ENCODE measurements at places on chromosomes 12 and 14.

GRCh38 chr14:51924600-51924999 lies 64.2 kb downstream of the GNG2 start:
- no peak for DNase-seq

- no peak for DNase-seq
Measured at GRCh38 chr14:31207287-31207754, 272 bp downstream of the HECTD1 start.

DNA sequence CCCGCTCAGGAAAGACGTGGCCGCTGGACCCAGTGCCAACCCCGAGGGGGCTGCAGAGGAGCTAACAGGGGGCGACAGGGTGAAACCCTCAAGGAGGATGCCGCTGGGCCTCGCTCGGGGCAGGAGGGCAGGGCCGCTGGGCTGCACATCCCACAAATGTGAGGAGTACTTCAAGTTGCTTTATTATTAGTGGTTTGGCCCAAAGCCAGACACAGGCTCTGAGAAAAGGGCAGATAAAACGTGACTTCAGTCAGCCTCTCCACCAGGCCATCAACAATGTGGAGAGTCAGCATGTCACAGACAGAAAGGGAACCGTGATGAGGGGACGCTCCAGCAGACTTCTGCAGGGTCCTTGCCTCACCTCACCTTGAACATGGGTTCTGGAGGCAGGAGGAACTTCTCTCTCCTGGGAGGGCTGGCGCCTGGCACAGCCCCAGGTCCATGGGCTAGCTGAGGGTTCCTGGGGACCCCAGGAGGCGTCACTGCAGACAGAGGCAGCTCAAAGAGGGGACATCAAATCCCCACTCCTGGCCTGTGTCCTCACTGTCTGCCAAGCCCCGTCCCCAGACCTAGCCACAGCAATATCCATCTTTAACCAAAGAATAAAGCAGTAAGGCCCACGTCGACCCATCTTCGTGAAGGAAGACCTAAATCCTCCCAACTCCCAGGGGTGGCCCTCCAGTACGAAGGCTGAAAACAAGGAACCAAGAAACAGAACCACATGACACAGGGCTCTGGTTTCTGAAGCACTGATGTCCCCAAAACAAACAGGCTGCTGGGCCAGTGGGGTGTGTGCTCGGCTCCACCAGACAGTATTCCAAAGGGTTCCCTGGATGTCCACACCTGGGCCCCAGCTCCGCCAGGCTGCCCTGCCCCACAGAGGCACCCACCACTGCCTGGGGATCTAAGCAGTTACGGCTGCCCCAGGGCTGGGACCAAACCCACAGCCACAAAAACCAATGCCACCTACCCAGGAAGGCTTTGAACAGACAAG lies 35.1 kb downstream of the CCDC85C start:
- no peak for DNase-seq

- no peak for DNase-seq
Measured at GRCh38 chr14:35220027-35220676, 72.0 kb upstream of the PSMA6 start.

- no peak for DNase-seq
Measured at GRCh38 chr12:26396402-26396801, 201.0 kb downstream of the SSPN start.

DNA sequence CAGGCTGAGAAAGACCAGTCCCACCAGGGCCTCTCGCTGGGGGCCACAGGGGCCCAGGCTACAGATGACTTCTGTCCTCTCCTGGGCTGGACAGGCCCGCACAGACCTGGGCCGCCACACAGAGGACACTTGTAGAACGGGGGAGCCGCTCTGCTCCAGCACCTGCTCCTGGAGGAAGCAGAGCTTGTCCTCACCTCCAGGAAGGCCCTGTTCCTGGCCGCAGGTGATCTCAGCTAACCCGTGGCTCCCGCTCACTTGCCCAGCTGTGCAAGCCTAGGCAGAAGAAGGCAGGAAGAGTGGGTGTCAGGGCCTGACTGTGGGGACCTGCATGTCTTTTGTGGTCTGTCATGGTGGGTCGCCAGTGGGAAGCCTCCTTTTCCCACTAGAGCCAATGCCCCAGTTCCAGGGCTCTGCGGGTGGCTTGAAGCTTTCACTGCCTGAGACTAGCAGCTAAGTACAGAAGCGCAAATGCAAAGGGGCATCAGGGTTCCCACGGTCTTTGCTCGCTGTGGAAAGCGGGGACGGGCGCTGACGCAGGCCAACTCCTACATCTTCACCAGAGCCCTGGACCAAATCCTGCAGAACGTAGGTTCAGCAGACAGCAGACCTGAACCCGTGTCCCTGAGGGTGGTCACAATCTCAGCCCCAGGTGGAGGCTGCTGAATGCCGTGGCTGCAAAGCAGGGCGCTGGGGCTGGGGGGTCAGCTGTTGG lies 8.8 kb upstream of the CEP170B start:
- DNase-seq: no peak

DNA sequence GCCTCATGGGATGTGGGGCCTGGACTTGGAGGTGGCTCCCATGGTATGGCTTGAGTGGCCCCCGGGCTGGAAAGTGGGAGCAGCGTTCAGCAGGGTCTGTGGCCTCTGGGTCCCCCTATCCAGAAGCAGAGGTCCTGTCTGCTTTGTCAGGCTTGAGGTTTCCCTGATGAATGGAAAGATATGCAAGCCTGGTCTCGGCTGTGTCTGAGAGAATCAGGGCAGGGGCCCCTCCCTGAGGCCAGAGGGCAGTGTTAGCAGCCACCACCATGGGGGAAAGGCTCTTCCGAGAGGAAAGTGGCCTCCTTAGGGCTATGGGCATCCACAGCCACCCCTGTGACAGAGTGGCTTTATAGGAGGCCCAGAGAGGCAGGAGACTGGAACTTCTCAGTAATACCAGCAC lies 128.2 kb downstream of the VRK1 start:
- no peak for DNase-seq

GRCh38 chr14:92511453-92512238 lies 1.9 kb upstream of the RIN3 start:
- no peak for DNase-seq

GRCh38 chr12:124150168-124150567 lies 144.7 kb upstream of the RFLNA start:
- DNase-seq: no peak

DNA sequence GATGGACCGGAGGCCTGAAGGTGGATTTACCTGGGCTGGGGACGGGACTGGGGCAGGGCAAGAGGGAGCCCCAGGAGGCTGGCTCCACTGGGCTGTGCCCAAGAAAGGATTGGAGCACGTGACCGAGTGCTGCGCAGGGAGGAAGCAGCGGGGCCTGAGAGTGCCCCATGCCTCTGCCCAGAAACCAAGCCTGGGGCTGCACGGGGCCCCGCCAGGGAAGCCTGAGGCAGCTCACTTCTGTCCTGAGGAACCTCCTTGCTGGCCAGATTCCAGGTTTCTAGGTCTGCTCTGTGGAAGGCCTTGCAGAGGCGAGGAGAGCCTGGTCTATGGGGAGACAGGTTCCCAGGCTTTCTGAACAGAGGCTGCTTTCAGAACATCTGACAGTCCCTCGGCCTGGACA lies 10.4 kb downstream of the NGB start:
- DNase-seq: no peak

GRCh38 chr12:52327830-52328500 lies 6.8 kb upstream of the KRT83 start:
- DNase-seq: no peak

- DNase-seq: no peak
Measured at GRCh38 chr12:71871116-71871515, 31.6 kb downstream of the TBC1D15 start.

DNA sequence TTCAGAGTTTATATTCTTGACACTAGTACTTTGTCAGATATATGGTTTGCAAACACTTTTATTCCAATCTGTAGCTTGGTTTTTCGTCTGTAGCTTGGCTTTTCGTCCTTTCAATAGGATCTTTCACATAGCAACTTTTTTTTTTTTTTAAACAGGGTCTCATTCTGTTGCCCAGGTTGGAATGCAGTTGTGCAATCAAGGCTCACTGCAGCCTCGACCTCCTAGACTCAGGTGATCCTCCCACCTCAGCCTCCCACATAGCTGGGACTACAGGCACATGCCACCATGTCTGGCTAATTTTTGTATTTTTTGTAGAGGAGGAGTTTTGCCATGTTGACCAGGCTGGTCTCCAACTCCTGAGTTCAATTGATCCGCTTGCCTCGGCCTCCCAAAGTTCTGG lies 460.4 kb upstream of the SOX5 start:
- no peak for DNase-seq

DNA sequence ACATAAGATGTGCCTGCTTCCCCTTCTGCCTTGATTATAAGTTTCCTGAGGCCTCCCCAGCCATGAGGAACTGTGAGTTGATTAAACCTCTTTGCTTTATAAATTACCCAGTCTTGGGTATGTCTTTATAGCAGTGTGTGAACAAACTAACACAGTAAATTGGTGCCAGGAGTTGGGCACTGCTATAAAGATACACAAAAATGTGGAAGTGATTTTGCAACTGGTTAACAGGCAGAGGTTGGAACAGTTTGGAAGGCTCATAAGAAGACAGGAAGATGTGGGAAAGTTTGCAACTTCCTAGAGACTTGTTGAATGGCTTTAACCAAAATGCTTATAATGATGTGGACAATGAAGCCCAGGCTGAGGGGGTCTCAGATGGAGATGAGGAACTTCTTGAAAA lies 264.1 kb downstream of the DACT1 start:
- DNase-seq: no peak

DNA sequence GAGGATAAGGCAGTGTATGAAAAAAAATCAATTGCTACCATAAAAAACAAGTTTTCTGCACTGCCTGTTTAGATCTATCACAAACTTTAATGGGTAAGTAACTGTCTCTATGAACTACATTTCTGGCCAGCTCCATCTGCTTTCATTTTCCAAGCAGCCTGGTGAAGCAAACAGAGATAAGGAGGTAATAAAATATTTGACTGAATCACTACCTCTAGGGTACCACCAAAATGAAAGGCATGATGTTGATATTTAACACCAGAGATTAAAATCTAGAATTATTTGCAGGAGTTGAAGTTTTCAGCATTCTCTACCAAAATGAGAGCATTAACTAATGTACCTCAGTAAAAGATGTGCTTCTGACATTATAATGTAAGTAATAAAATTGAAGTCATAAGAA lies 863.5 kb upstream of the MGAT4C start:
- no peak for DNase-seq

DNA sequence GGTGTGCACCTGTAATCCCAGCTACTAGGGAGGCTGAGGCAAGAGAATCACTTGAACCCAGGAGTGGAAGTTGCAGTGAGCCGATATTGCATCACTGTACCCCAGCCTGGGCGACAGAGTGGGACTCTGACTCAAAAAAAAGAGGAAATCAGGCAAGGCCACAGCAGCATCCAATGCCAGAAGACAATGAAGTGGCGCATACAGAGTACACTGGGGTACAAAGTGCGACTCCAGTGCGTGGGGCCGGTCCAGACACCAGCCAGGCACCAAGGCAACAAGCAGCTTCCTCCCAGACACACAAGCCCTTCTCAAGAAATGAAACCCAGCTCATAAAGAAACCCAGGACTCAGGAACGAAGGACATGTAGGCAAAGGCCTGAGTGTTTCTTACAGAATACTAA lies 28.2 kb downstream of the TTC7B start:
- DNase-seq: no peak

DNA sequence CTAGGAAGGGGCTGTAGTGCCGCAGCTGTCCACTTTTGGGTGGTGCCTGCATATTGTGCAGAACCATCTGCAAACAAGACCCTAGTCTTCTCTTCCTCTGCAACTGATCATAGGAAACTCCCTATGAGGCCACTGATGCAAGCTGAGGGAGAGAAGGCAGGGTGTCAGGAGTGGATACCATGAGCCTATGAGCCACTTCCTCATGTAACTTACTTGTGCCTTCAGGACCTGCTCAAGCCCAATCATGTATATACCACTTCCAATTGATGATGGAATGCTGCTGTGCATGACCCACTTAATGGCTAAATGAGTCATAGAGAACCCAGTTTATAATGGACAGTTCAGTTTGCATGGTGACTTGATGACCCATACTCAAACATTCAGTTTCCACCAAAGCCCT lies 107.9 kb downstream of the ALG10B start:
- no peak for DNase-seq

- DNase-seq: no peak
Measured at GRCh38 chr12:48985901-48986300, 7.8 kb downstream of the WNT1 start.

GRCh38 chr12:112939761-112940381 lies 1.6 kb downstream of the OAS3 start:
- no peak for DNase-seq

- no peak for DNase-seq
Measured at GRCh38 chr12:109594556-109595317, 21.1 kb downstream of the MVK start.

DNA sequence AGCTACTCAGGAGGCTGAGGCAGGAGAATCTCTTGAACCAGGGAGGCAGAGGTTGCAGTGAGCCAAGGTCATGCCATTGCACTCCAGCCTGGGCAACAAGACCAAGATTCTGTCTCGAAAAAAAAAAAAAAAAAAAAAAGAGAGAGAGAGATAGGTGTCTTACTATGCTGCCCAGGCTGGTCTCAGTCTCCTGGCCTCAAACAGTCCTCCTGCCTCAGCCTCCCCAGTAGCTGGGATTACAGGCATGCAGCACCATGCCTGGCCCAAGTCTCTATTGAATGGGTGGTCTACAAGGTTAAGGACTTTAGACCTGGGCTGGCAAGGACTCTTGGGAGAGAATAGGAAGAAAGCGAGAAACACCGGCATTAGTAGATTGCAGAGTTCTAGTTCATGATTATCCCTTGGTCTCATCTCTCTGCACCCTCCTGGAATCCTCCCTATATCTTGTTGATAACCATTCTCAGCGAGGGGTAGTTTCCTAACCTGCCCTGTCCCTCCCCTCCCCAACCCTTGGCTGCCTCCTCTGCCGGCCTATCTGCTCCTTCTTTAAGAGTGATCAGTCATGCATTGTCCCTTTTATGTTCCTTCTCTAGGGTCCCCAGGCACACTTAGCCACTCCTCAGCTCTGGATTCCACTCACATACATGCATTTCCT lies 128.1 kb upstream of the MAP1LC3B2 start:
- DNase-seq: no peak

- no peak for DNase-seq
Measured at GRCh38 chr12:49543914-49544815, 5.3 kb downstream of the KCNH3 start.

GRCh38 chr14:69013943-69014782 lies 35.1 kb upstream of the ACTN1 start:
- DNase-seq: no peak

- DNase-seq: no peak
Measured at GRCh38 chr14:66758031-66758613, 250.2 kb downstream of the GPHN start.

GRCh38 chr12:98417266-98417665 lies 98.1 kb upstream of the TMPO start:
- DNase-seq: no peak

DNA sequence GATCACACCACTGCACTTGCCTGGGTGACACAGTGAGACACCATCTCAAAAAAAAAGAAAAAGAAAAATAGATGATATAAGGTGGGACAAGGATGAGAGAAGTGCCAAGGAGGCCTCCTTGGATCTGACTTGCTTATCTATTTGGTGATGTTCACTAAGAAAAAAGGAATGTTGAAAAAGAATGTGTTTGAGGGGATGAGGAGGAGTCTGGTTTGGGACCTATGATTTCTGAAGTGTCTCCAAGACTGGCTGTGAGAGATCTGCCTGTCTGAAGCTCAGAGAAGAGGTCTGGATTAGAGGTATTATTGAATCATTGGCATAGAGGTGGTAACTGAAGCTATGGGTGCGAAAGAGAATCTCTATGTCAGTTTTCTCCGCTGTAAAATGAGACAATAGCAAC lies 42.8 kb downstream of the BCAT1 start:
- no peak for DNase-seq

Data from activated T-helper 1 cell treated with anti-CD3 and anti-CD28 coated beads, Interleukin-2, amount 50 U/mL, for 16 hours (primary cell).